Fibroblast of lung (primary cell): ENCODE measurements at places on chromosomes 4 and X. TPM values are rescaled to one million over a fixed set of nuclear protein-coding genes. Genes with fewer than 3 reads are reported as not detected.

Gene TMPRSS11D
- not detected in 2 replicates for total RNA-seq

Gene RHOXF1
- total RNA-seq: not detected in 2 replicates

Gene CCDC110
- total RNA-seq: 2.0 and 2.3 TPM in 2 replicates

Gene ATOH1
- not detected in 2 replicates for total RNA-seq

Gene MMAA
- total RNA-seq: 2.3 and 2.8 TPM in 2 replicates

Gene SGMS2
- total RNA-seq: 63.7 and 70.4 TPM in 2 replicates

Gene GK2
- total RNA-seq: not detected in 2 replicates

Gene EPHA5
- under 0.01 and 0.51 TPM in 2 replicates for total RNA-seq

Gene FAM149A
- 9.4 and 11.3 TPM in 2 replicates for total RNA-seq

Gene FGF13
- 4.6 and 9.6 TPM in 2 replicates for total RNA-seq

Gene PCDH19
- under 0.01 and 0.26 TPM in 2 replicates for total RNA-seq

Gene PAGE1
- total RNA-seq: not detected in 2 replicates

Gene ZNF41
- total RNA-seq: 5.3 and 5.4 TPM in 2 replicates

Gene STK26
- total RNA-seq: 2.0 and 2.8 TPM in 2 replicates

Gene RHOXF2B
- not detected in 2 replicates for total RNA-seq

Gene RBM47
- total RNA-seq: 1.8 and 2.3 TPM in 2 replicates

Gene STPG2
- total RNA-seq: under 0.01 and 0.17 TPM in 2 replicates

Gene ADH7
- 0.17 TPM in 1 of 2 replicates, not detected in the other for total RNA-seq

Gene TMEM154
- 0.50 and 0.77 TPM in 2 replicates for total RNA-seq

Gene APELA
- total RNA-seq: not detected in 2 replicates

Gene FAM9A
- total RNA-seq: not detected in 2 replicates

Gene LNX1
- 0.51 and 1.3 TPM in 2 replicates for total RNA-seq

Gene NEUROG2
- not detected in 2 replicates for total RNA-seq

Gene STARD8
- total RNA-seq: 1.5 TPM in 2 replicates

Gene MAGEA2B
- total RNA-seq: not detected in 2 replicates

Gene PAGE4
- not detected in 2 replicates for total RNA-seq

Gene NCAPG
- 3.9 and 10.1 TPM in 2 replicates for total RNA-seq

Gene SFRP2
- total RNA-seq: under 0.01 and 1.8 TPM in 2 replicates

Gene GALNT7
- 25.4 and 45.4 TPM in 2 replicates for total RNA-seq

Gene LANCL3
- under 0.01 TPM in 1 of 2 replicates, not detected in the other for total RNA-seq

Gene ARR3
- not detected in 2 replicates for total RNA-seq

Gene MAGEA10
- not detected in 2 replicates for total RNA-seq

Gene RASSF6
- under 0.01 TPM in 1 of 2 replicates, not detected in the other for total RNA-seq

Gene MAGEC3
- not detected in 2 replicates for total RNA-seq

Gene CFAP47
- not detected in 2 replicates for total RNA-seq

Gene SYN1
- total RNA-seq: under 0.01 and 0.17 TPM in 2 replicates

Gene SCRG1
- 0.17 and 1.0 TPM in 2 replicates for total RNA-seq

Gene RUFY3
- 71.7 and 97.8 TPM in 2 replicates for total RNA-seq

Gene MAGEB1
- not detected in 2 replicates for total RNA-seq

Gene ERCC6L
- 0.66 TPM in 1 of 2 replicates, not detected in the other for total RNA-seq

Gene AMTN
- total RNA-seq: not detected in 2 replicates

Gene ENPEP
- total RNA-seq: 0.51 TPM in 1 of 2 replicates, not detected in the other

Gene FAM114A1
- 270 and 296 TPM in 2 replicates for total RNA-seq

Gene CABS1
- total RNA-seq: not detected in 2 replicates

Gene SMIM10L2A
- total RNA-seq: 0.51 and 0.66 TPM in 2 replicates

Gene GASK1B
- total RNA-seq: 18.2 and 23.6 TPM in 2 replicates

Gene ANKRD50
- total RNA-seq: 21.3 and 28.4 TPM in 2 replicates

Gene CSN1S1
- not detected in 2 replicates for total RNA-seq

Gene IGFBP7
- total RNA-seq: 54.8 and 108 TPM in 2 replicates

Gene ZNF275
- 6.2 and 6.3 TPM in 2 replicates for total RNA-seq

Gene TBC1D9
- total RNA-seq: 25.4 and 36.3 TPM in 2 replicates

Gene GPRASP2
- total RNA-seq: 16.9 and 24.6 TPM in 2 replicates
